ENCODE measurements at places on chromosomes 16 and 17.
A peak's percentile ranks its signal among the peaks of the same experiment; 100 is the strongest.

DNA sequence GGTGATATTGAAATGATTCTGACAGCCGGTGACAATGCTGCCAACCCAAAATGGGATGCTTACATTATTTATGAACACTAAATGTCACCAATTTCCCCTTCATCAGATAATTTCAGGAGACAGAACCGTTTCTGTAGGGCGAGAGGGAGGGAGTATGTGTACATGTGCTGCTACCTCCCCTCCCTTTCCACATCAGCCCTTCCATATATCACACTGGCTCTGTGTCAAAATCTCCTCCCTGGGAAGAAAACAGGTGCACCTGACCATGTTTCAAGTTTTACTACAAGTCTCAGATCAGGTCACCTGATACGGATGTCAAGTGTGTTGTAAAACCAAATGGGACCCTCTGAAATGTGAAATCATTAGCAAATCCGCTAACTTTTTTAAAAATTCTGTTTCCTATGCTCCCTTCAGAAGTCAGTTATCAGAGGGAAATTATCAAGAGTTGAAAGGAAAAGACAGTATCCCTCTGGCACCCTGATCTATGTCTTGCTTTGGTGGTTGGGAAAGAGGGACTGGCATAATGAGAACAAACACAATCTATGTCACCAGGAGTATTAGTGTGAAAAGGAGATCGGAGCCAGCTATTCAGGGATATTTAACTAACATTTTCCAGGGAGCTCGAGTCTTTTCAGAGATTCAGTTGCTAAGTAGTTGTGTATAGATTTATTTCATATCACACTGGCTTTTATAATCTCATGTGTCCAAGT lies 1002.3 kb upstream of the CDH8 start:
- DNase-seq: no peak

DNA sequence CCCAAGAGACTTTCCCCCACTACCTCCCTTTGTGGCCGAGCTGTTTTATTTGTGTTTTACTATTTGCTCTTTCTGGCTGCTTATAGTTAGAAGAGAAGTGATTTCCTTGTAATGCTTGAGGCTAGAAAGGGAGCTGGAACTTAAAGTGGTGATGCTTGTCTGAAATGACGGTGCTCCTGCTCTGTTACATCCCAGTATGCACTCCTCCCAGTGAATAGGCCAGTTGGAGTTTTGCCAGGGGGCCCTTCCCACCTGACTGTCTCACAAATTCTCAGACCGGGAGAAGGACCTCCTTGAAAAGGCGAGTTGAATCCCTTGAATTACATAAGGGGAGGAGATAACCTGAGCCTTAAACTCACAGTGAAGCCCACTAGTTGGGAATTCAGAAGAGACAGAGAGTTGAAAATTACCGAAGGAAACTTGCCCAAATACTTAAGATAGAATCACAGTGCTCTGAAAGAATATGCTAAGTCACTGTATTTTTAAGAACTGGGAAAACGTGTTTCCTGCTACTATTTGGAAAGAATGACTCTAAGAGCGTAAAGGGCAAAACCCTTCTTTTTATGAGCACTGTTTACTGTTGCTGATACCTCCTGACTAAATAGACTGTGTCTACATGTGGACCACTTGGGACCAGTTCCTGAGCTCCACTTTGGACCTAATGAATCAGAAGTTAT lies 84.7 kb upstream of the CLEC3A start:
- DNase-seq: no peak

GRCh38 chr16:8493972-8494371 lies 96.3 kb downstream of the TMEM114 start:
- no peak for DNase-seq

- DNase-seq: no peak
Observed at GRCh38 chr16:68387301-68387700, 61.0 kb downstream of the SMPD3 start.

DNA sequence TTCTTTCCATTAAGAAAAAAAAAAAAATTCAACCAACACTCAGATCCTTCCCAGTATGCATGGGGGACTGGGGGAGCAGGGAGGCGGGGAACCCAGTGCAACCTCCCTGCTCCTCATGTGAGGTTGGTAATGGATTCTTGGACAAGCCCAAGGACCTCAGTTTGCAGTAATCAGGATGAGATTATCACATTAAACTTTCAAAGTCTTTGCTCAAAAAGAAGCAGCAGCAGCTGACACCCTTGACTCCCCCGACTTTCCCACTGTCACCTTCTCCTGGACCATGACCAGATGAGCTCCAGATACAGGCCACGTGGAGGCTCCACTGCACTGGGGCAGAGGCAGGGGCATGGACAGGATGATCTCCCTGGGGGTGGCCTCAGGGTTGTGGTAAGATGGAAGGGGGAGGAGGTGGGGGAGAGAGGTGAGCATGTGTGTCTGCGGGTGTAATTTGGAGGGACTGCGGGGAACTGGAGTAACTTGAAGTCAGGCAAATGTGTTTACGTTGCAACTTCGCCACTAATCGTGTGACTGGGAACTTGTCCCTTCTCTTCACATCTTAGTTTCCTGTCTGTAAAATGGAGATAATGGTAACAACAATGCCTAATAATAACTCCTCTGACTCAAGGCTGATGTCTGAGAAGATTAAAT lies 19.8 kb downstream of the ZNF385C start:
- no peak for DNase-seq

DNA sequence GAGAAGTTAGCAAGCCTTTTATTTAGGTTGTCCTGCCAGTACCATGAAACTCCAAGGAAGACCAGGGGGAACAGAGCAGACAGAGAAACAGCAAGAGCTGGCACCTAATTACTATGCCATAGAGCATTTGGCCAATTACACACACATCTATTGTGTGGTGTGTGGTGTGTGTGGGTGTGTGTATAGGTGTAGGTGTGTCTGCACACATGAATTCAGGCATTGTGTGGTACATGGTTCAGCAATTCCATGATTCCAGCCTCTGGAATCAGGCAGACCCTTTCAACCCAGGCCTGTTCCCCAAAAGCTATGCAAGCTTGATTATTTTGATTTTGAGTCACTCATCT lies 25.7 kb downstream of the IQCK start:
- no peak for DNase-seq

DNA sequence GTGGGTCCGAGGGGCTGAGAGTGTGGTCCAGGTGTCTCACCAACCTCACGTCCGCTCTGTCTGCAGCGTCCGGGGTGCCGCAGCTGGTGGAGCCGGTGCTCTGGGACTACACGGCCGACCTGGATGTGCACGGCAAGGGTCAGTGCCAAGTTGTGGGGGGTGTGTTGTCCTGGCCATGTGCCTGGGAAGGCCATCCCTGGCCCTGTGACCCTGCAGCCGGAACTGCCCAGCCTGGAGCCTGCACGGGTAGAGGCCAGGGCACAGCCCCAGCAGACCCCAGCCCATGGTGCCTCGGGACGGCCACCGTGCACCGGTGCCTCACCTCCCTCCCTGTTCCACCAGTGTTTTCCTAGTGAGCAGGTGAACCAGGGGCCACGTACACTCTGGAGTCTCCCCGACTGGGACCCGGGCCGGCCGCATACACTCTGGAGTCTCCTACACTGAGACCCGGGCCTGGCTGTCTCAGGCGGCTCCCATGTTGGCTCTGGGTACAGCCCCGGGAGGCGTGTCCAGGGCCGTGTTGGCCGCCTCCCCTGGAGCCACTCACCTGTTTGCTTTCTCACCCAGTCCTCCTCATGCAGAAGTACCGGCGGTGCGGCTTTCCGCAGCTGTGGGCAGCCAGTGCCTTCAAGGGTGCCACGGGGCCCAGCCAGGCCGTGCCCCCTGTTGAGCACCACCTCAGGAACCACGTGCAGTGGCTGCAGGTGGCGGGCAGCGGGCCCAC lies 13.8 kb downstream of the CYBC1 start:
- DNase-seq: no peak

DNA sequence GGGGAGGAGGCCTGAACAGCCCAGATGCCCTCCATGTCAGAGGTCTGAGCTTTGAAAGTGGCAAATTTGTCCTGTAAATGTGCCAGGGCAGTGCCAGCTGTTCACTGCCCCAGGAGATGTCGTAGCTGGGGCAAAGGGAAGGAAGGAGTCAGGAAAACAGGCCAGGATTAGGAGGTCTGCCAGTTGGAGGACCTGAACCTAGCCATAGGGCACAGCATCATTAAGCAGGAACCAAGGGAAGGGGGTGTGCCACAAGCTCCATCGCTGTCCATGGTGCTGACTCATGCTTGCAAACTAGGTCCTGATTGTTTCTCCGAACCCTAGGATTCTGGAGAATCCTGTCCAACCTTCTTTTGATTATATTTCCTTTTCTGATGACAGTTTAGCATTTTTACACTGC lies 124.2 kb downstream of the TMEM132E start:
- DNase-seq: peak; percentile 4

GRCh38 chr17:68054296-68054900 lies 18.9 kb downstream of the KPNA2 start:
- no peak for DNase-seq

GRCh38 chr17:7083592-7083991 lies 3.5 kb upstream of the CLEC10A start:
- no peak for DNase-seq

GRCh38 chr16:25855063-25855462 lies 163.3 kb downstream of the HS3ST4 start:
- no peak for DNase-seq

GRCh38 chr17:34174496-34174895 lies 80.6 kb upstream of the CCL2 start:
- DNase-seq: no peak

GRCh38 chr16:11688520-11688886 lies 20.2 kb downstream of the SNN start:
- no peak for DNase-seq
